ENCODE measurements at places on chromosomes 1 and 21. TPM values are rescaled to one million over a fixed set of nuclear protein-coding genes. Genes with fewer than 3 reads are reported as not detected.

The CLCA4 gene
- not detected for total RNA-seq

The OLFM3 gene
- not detected for total RNA-seq

The TMEM50B gene
- 38.2 TPM for total RNA-seq

The HCRTR1 gene
- total RNA-seq, result not detected

The EPHX1 gene
- total RNA-seq, result 8.0 TPM

The ANGPTL7 gene
- total RNA-seq, result 0.33 TPM

The TBX19 gene
- total RNA-seq, result 0.33 TPM

The BCAN gene
- 0.11 TPM for total RNA-seq

The FCAMR gene
- total RNA-seq, result not detected

The SLAMF6 gene
- not detected for total RNA-seq

The OVAAL gene
- total RNA-seq, result not detected
